Naive thymus-derived CD4-positive, alpha-beta T cell (primary cell): ENCODE measurements at places on chromosomes 6 and 20. TPM values are rescaled to one million over a fixed set of nuclear protein-coding genes. Genes with fewer than 3 reads are reported as not detected.

The VGLL2 gene
- polyA plus RNA-seq, result not detected

The MC3R gene
- polyA plus RNA-seq, result not detected

The HLA-G gene
- polyA plus RNA-seq, result 1.0 TPM

DNA sequence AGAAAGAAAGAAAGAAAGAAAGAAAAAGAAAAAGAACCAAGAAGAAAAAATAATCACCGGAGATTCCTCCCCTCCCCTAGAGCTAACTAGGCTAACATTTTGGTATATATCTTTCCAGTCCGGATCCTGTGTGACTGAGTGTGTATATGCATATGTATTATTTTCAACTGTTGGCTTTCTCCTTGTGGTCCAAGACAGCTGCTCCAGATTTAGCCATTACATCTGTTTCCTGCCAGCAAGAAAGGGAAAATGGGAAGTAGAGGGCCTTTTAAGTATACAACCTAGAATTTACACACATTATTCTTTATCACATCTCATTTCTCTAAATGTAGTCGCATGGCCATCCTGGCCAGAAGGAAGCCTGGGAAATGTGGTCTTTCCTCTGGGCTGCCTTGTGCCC, 15.2 kb downstream of the SLC52A3 start:
- DNase-seq, result no peak

DNA sequence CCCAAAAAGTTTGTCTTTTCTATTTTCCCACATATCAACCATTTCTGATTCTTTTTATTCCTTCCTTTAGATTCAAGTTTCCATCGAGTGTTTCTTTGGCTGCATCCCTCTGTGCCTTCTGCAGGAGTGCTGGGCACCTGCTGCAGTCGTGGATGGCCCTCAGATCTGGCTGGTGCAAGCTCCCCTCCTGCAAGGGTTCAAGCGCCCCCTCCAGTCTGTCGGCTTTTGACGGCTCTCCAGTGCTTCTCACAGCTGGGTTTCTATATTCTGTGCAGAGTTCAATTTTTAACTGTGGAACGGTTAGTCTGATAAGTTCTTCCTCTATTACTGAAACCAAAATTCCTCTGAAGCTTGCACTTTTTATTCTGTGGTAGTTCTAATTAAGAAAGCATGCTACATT, 132.1 kb downstream of the HUS1B start:
- DNase-seq, result no peak
